ENCODE measurements at places on chromosomes 16 and 17.

DNA sequence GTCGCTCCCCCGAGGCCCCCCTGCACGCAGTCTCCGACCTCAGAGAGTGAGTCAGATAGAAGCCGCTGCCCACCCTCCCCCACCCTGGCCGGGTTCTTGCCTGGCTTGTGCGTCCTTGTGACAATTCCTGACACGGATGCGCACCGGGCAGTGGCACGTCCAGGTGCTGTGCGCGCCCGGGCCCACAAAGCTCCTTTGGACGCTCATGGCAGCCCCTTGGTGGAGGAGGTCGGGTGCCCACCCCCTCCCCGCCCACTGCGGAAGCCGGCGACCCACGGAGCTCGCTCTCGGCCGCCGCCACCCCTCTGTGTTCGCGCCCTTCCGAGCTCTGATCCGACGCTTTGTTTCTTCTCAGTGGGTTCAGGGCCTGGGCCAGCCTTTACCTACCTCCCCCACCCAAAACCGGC lies 662 bp upstream of the TUBB3 start:
- DNase-seq: no peak

GRCh38 chr16:77840673-77841501 lies 52.5 kb downstream of the VAT1L start:
- no peak for DNase-seq

- no peak for DNase-seq
These were observed 17.2 kb downstream of the MRC2 start for GRCh38 chr17:62644487-62645173.

GRCh38 chr16:75320435-75320834 lies 69.0 kb upstream of the BCAR1 start:
- no peak for DNase-seq

GRCh38 chr16:84988328-84989080 lies 22.8 kb downstream of the ZDHHC7 start:
- DNase-seq: no peak

- DNase-seq: no peak
These were observed 23.4 kb downstream of the SLC25A10 start for GRCh38 chr17:81735264-81736102.

- no peak for DNase-seq
These were observed 12.6 kb upstream of the ARL5C start for GRCh38 chr17:39178536-39178935.

DNA sequence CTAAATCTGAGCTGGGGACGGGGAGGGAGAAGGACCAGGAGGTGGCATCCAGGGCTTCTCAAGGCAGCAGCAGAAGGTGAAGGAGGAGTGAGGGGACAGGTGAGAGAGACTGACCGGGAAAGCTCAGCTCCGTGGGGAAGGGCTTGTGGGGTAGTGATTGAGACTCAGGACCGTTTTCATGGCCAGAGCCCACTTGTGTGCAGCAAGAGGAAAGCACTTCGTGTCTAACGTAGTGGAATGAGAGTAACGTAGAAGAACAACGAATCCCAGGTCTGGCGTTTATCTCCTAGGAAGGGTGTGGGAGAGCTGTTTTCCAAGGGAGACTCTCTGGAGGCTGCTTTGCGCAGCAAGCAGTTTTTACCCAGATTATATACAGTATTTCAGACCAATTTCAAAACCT lies 1.3 kb upstream of the CDH3 start:
- no peak for DNase-seq

All from CD4-positive, alpha-beta T cell treated with Interleukin-6 at 100 ng/mL for 8 hours (primary cell).